ENCODE measurements at places on chromosomes 12 and 14.

GRCh38 chr14:51682411-51682810, 30.7 kb downstream of the FRMD6 start:
- DNase-seq = no peak

- no peak for DNase-seq
These were observed at the start of gene ANKRD33 for GRCh38 chr12:51887476-51888315. TSS of gene ANKRD33 (plus strand) at chr12:51888103. CDS start at chr12:51888187, 84 bp downstream.

DNA sequence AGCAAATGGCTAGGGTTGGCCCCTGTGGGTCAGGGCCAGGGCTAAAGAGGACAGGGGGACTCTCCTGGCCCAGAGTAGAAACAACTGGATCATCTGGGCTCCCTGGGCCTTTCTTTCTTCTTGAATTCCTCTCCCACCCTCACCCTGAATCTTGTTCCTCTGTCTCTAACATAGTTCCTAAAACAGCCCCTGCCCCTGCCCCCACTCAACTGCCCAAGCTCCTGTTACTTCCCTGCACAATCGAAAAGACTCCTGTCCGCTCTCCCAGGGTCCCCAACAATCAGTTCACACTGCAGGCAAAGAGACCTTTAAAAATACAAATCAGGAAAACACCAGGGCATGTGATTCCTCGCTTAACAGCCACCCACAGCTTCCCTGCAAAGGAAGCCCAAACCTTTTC, 18.0 kb upstream of the ANKRD33 start:
- DNase-seq = no peak

GRCh38 chr14:61620130-61620946, 75.0 kb upstream of the HIF1A start:
- DNase-seq = no peak

- no peak for DNase-seq
These were observed 41.3 kb upstream of the ARID2 start for GRCh38 chr12:45688183-45688582.

DNA sequence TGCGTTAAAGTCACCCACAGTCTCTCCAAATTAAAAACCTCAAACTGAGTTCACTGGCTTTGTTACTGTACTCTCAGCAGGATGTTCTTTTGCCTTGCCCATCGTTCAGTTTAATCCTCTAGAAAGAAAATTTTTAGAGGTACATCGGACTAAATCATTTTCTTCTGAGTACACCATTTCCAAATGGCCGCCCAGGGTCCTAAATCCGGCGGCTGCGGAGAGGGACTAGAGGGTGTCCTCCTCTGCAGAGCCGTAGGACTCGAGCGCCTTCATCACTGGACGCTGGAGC, 1.4 kb downstream of the LIN7A start:
- no peak for DNase-seq

GRCh38 chr12:111404362-111405148, 1.2 kb upstream of the SH2B3 start:
- DNase-seq = no peak

- DNase-seq = no peak
These were observed 14.3 kb downstream of the AGAP2 start for GRCh38 chr12:57724003-57724935.

DNA sequence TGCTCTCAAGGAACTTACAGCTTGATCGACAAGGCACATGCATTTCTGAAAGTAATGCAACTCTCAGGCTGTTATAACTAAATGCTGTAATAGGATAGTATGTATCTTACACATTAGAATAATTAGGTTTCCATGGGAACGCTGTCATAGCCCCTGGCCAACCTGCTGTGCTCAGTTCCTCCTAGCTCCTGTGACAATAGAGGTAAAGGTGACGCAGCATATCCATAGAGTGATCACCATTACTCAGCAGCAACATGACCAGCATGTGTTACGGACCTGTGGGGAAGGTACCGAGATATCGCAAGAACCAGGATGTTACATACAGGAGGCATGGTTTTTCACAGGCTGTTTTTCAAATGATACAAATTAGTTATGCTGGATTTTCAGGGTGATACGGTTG, 150.7 kb downstream of the CAND1 start:
- no peak for DNase-seq

- no peak for DNase-seq
These were observed 265.8 kb downstream of the EGLN3 start for GRCh38 chr14:33685026-33685425.

GRCh38 chr14:65261946-65262345, 150.6 kb upstream of the FUT8 start:
- no peak for DNase-seq

GRCh38 chr12:71440763-71441748, 1.5 kb downstream of the LGR5 start:
- DNase-seq = no peak

GRCh38 chr14:65019944-65020566, 33.4 kb downstream of the FNTB start:
- peak; percentile 43 for DNase-seq

- no peak for DNase-seq
These were observed 14.5 kb upstream of the PHC1 start for GRCh38 chr12:8899830-8900229.

DNA sequence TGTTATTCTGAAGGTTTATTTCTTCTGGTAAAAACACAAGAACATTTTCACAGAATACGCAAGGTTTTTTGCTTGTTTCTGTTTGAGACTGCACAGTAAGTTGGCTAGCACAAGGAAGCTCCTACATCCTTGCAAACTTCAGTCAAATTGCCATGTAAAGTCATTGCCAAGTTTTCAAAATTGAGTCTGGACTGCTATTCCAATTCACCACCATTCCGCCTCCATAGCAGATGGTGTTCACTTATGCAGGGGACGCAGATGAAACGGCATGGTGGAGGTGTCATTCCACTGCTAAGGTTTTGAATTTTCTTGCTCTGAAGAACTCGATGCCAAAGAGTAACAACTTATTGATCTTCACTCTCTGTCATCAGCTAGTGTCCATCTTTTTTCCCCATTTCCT, 303.9 kb upstream of the SYT1 start:
- DNase-seq = no peak

DNA sequence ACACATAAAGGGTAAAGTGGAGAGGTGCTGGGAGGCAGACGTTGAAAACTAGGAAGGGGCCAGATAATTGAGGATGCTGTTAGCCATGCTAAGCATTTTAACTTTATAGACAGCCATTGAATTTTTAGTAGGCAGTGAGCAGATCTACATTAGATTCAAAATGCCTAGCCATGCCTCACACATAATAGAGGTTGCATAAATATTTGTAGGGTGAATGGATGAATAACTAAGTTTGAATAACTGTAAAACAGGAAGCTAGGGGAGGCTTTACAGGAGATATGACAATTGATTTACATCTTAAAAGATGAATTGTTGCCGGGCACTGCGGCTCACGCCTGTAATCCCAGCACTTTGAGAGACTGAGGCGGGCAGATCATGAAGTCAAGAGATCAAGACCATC, 12.3 kb upstream of the CCNT1 start:
- DNase-seq = no peak

GRCh38 chr14:75654127-75654732, 6.4 kb downstream of the ERG28 start:
- DNase-seq = peak; percentile 60

- DNase-seq = no peak
These were observed 5.7 kb downstream of the TTC6 start for GRCh38 chr14:37600880-37601741.

GRCh38 chr12:52310622-52311284, 10.4 kb downstream of the KRT83 start:
- no peak for DNase-seq

GRCh38 chr14:23864259-23864658, 89.3 kb upstream of the DHRS4 start:
- no peak for DNase-seq

Measured in NCI-H460 (cell line).